ENCODE measurements at places on chromosomes 16 and 17. TPM values are rescaled to one million over a fixed set of nuclear protein-coding genes. Genes with fewer than 3 reads are reported as not detected.
A peak's percentile ranks its signal among the peaks of the same experiment; 100 is the strongest.

DNA sequence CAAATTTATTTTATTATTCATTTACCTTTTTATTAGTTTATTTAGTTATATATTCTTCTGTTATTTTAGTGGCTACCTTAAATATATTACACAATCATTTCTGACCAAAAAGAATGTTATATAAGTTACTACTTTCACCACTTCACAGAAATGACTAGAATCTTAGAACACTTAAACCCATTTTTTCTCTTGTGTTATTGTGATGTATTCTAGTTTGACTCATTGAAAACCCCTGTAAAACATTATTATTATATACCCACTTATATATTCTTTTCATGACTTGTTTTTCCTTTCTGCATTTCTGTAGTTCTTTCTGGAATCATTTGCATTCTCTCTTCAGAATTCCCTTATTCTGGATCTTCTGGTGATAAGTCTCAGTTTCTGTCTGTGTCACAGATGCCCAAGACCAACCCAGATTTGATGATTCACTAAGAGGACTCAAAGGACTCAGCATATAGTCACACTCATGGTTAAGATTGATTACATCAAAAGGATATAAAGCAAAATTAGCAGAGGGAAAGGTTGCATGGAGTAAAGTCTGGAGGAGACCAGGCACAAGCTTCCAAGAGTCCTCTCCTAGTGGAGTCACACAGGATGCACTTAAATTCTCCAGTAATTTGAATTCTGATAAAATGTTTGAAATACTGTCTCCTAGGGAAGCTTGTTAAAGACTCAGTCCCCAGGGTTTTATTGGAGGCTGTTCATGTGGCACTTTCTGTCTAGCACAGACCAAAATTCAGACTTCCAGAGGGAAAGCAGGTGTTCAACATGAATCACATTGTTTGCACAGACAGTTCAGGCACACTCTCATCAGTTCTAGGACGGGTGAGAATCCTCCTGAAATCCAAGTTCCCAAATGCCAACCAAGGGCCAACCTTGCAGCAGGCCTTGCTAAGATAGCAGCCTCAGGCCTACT, 7.7 kb downstream of the GINS3 start:
- DNase-seq = no peak

- DNase-seq = no peak
Measured at GRCh38 chr16:56357765-56358322, 67.5 kb downstream of the AMFR start.

GRCh38 chr16:9677301-9677653, 505.0 kb downstream of the GRIN2A start:
- DNase-seq = no peak

DNA sequence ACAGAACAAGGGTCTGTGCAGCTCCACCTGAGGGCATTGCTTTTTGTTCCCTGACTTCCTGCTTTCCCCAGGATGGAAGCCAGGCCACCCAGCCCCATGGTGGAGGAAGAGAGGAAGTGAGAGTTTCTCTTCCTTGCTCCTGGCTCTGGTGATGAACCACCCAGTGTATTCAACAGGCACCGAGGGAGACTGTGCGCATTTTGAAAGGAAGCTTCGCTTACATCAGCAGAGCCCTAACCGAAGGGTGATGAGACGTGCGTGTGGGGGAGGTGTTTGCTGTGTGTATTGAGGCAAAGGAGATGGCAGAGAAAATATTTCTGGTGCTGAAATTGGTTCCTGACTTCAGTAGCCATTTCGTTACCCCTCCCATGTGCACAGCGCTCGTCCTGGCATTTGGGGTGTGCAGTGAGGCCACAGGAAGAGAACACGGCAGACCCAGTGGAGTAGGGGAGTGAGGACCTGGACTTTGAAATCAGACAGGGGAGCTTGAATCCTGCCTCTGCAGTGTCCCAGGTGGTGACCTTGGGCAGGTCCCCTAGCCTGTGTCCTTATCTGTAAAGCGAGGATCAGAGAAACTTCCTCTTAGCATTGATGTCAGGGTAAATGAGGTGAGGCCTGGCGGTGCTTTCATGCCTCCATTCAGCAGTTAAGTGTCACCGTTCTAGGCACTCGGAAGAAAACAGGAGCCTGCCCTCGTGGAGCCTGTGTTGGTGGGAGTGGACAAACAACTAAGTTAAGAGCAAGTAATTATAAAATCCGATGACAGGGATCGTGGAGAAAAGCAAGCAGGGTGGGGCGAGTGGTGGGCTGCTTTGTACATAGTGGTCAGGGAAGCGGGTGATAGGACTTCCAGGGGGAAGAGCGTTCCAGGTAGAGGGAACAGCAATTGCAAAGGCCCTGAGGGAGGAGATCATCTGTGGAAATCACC, 7.4 kb downstream of the CMIP start:
- DNase-seq = peak; percentile 47

The CCL4L2 gene
- 59.9 TPM for total RNA-seq

DNA sequence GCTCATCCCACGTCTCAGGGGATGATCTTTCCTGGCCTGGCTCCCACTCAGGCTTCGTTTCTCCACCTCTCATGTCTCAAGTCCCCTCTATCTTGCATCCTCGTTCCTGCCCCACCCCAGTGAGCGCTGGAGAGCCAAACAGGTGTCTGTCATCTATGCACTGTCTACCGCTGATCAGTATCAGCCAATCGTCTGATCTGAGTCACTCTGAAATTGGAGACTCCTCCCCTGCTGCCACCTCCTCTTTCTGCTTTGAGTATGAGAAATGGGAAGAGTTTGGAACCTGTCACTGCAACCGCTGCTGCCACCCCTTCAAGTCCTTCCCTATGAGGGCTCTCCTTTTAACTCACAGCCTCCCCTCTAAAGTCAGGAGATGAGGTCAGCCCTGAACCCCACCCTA, 28.0 kb downstream of the FZD2 start:
- DNase-seq = no peak

GRCh38 chr17:72657467-72658317, 434.8 kb downstream of the SLC39A11 start:
- DNase-seq = no peak

The KRT32 gene
- total RNA-seq = 1.2 TPM

GRCh38 chr16:73543970-73544599, 496.2 kb upstream of the ZFHX3 start:
- DNase-seq = no peak

- DNase-seq = no peak
Measured at GRCh38 chr16:21570676-21571017, 28.7 kb upstream of the METTL9 start.

DNA sequence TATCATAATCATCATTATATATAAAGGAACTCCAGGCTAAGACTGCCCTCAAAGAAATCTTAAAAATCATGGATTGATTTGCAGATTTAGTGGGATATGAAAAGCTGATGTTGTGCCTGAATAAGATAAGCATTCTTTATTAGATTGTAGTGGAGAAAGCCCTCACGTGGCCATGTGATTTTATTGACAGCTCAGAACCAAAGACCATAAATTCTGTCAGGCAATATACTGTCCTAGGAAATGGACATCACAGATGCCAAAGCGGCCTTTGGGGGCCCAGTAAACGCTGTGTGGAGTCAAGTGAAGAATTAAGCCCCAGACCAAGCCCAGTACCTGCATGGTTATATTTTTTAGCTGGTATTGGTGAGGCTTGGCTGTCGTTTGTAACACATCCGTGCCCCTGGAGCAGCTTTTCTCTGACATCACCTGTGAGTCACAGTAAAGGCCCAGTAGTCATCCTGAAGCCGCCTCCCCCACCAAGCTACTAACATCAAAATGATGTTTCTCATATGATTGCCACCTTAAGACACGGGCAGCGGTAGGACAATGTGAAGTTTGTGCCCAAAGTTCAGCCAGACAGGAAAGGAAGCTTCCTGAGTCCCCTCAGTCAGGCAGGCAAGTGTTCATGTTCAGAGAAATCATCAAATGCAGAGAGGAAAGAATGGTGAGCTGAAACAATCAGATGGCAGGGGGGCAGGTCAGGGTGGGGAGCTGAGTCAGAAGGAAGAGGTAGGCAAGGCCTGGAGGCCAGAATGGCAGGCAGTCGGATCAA, 209.4 kb downstream of the IRX3 start:
- DNase-seq = no peak

DNA sequence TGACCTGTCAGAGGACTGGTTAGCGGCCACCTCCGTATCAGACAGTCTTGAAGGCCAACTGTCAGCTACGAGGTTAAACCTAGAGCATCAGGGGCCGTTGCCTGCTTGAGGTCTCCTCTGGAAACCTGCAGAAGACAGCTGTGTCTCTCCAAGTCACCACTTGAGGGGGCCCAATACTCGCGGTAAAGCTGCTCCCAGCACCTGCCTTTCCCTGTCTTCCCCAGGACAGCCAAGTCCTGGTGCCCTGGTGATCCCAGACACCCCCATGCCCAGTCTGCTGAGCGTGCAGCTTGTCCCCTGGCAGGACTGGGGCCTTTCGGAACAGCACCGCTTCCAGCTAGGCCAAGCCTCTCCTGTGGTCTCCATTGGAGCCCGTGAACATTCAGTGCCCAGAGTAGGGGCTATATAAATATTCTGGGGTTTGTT, 80.1 kb downstream of the DNAH17 start:
- peak; percentile 81 for DNase-seq

The SHISA6 gene
- total RNA-seq = 0.48 TPM

The RAB34 gene
- total RNA-seq = 149 TPM

DNA sequence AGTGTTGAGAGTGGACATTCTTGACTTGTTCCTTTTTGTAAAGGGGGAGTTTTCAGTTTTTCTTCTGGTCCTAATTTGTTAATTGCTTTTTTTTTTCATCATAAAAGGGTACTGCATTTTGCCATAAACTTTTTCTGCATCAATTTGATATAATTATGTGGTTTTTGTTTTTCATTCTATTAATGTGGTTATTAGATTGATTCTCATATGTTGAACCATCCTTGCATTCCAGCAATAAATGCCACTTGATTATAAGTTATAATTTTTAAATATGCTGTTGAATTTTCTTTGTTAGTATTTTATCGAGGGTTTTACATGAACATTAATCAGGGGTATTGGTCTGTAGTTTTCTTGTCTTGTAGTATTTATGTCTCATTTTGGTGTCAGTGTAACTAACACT, 87.2 kb upstream of the SMIM36 start:
- DNase-seq = no peak

The GPRC5C gene
- total RNA-seq = 17.1 TPM

- no peak for DNase-seq
Measured at GRCh38 chr17:73359987-73360410, 48.2 kb upstream of the CDC42EP4 start.

GRCh38 chr16:49978569-49979326, 46.3 kb upstream of the CNEP1R1 start:
- DNase-seq = no peak

All from umbilical cord (tissue), 2 donors.